ENCODE measurements at places on chromosomes 1 and 21. TPM values are rescaled to one million over a fixed set of nuclear protein-coding genes. Genes with fewer than 3 reads are reported as not detected.

KRTAP13-2 gene
- total RNA-seq, result not detected

DDR2 gene
- total RNA-seq, result 12.3 TPM

ARHGEF16 gene
- total RNA-seq, result 0.09 TPM

SLC9C2 gene
- 2.0 TPM for total RNA-seq

SPRR1B gene
- total RNA-seq, result not detected

TBX19 gene
- 0.18 TPM for total RNA-seq

IPP gene
- total RNA-seq, result 7.1 TPM

TAS1R3 gene
- 0.19 TPM for total RNA-seq

PDPN gene
- 0.38 TPM for total RNA-seq

C1orf94 gene
- total RNA-seq, result not detected

DEPDC1 gene
- 5.6 TPM for total RNA-seq

COL8A2 gene
- 0.09 TPM for total RNA-seq

MATN1 gene
- not detected for total RNA-seq

PRRX1 gene
- total RNA-seq, result 3.6 TPM

TMEM51 gene
- total RNA-seq, result 2.7 TPM

TNFRSF9 gene
- total RNA-seq, result 0.27 TPM

RXFP4 gene
- not detected for total RNA-seq

CELA3A gene
- 0.09 TPM for total RNA-seq

MXRA8 gene
- total RNA-seq, result 0.63 TPM

NOC2L gene
- total RNA-seq, result 118 TPM

MR1 gene
- total RNA-seq, result 7.4 TPM

TEDDM1 gene
- total RNA-seq, result not detected

MFSD2A gene
- total RNA-seq, result 2.5 TPM

LHX8 gene
- total RNA-seq, result not detected

CDA gene
- 0.66 TPM for total RNA-seq

MMEL1 gene
- total RNA-seq, result 1.3 TPM

EVA1B gene
- total RNA-seq, result 145 TPM

PRRC2C gene
- total RNA-seq, result 43.0 TPM

LTN1 gene
- total RNA-seq, result 21.1 TPM

LRRC53 gene
- not detected for total RNA-seq

ST6GALNAC3 gene
- 23.7 TPM for total RNA-seq

PRR9 gene
- total RNA-seq, result not detected

AIRE gene
- under 0.01 TPM for total RNA-seq

ESRRG gene
- not detected for total RNA-seq

ARHGAP29 gene
- total RNA-seq, result 144 TPM

OR10K1 gene
- not detected for total RNA-seq

Data from endothelial cell of coronary artery (primary cell).